ENCODE measurements at places on chromosomes 4 and X.

DNA sequence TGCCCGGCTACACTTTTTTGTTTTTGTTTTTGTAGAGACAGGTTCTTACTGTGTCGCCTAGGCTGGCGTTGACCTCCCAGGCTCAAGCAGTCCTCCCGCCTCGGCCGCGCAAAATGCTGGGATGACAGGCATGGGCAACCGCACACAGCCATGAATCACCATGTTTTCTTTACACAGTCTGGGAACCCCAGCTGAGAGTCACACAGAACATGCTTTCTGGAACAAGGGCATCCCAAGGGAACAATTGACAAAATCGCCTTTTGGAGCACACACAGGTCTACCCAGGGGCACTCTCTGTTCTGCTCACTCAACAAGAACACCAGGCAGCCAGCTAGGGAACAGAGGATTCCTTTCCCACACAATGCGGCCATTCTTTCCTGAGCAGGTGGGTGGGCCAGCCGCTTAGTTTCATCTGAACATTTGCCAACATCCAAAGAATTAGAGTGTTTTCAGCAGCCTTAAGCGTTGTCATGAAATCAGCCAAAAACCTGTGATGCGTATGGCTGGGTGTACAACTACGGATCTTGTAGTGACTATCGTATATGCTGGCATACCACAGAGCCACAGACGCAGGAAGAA lies 15.7 kb downstream of the PRKX start:
- no peak for DNase-seq

GRCh38 chrX:120147537-120147936 lies 10.9 kb upstream of the RHOXF2 start:
- no peak for DNase-seq

GRCh38 chrX:4547213-4547836 lies 833.9 kb upstream of the PRKX start:
- peak; percentile 5 for DNase-seq

- no peak for DNase-seq
Measured at GRCh38 chr4:88240297-88240714, 44.1 kb downstream of the PPM1K start.

DNA sequence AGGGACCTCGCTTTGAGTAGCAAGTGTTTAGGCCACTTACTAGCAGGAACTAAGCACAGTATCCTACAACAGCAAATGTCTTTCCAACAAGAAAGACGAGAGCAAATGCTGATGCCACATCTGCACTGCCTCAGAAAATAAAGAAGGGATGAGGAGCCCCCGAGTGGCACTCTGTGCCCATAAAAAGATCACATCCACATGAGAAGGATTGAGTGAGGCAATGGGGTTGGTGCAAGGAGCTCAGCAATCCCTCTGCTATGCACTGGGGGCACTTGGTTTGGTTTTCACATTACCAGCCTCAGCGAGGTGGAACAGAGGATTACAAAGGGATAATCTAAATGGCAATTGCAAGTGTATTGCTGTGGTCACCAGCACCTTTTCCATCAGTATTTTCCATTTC lies 252.8 kb upstream of the SLC7A11 start:
- no peak for DNase-seq

- DNase-seq: no peak
Measured at GRCh38 chr4:84379917-84380641, 119.0 kb downstream of the NKX6-1 start.

Measured in putamen (tissue), 1 donor.